Brain (organoid and tissue), 16 donors: ENCODE measurements at places on chromosomes 1 and 21.

DNA sequence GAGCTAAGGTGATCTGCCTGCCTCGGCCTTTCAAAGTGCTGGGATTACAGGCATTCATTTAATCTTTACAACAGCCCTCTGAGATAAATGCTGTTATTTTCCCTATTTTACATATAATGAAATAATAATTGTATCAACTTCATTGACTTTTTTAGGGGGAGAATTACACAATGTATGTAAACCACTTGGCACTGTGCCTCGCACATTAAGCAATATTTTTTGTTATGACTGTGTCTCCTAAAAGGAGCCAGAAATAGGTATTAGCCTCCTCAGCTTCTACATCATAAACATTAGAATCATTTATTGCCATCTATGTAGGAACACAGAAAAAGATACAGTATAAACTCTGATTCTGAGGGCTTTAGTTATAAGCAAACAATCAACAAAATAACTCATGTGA lies 1.1 kb upstream of the DNAJC28 start:
- DNase-seq = no peak

GRCh38 chr1:168261390-168261789 lies 19.3 kb upstream of the TBX19 start:
- no peak for DNase-seq

DNA sequence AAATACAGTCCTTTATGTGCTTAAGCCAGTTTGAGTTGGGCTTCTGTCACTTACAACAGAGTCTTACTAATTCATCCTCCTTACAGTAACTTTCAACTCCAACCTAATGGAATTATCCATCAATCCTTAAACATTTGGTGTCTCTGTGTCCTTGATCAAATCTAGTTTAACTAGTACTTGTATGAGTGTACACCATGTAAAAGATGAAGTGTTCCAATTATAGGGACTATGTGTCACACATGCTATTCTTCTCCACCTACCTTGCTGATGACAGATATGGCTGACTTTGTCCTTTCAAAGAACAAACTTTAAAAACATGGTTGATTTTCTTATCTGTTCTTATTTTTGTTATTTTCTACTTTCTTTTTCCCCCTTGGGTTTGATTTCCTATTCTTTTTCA lies 60.4 kb upstream of the NBPF3 start:
- no peak for DNase-seq

DNA sequence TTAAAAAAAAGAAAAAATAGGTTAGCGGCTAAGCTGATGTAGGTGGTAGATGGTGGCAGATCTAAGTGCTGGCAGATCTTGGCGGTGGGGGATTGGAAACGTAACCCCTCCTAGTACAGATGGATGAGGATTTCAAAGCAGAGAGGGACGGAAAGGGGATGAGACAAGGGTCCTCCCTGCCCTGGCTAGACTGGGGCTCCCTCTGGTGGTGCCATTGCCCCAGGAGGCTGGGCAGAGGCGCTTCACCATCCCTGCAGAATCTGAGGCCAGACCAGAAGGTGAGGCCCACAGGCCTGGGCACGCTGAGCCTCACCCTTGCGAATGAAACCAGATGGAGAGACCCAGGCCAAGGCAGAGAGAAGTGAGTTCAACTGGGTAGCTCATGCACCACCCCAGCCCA lies 7.0 kb upstream of the PLEKHA6 start:
- no peak for DNase-seq

- DNase-seq = no peak
Measured at GRCh38 chr1:43352351-43352705, 6.5 kb upstream of the CDC20 start.

DNA sequence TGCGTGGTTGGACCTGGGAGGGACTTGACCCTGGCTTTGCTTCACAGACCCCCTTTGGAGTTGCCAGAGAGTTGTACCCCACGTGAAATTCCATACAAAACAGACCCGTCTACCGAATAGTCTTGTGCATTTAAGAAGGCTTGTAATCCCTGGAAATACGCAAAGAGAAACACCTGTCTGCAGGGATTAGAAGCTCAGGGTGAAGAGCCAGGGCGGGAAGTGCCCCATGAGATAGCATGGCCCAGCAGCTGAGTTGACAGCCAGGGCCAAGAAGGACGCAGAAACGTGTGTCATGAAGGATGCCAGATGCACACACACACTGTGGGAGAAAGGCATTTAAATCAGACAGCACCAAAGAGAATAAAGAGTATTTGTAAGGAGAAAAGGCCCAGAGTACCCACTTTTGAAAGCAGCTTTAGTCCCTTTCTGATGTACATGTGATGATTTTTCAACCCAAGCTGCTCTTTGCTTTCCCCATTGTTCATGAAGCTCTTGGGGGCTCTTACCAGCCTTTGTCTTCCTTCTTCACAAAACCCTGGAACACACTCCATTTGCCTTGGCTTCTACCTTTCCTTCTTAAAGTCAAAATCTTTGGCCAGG lies 46.6 kb downstream of the PCP4 start:
- no peak for DNase-seq

- DNase-seq = no peak
Measured at GRCh38 chr1:230068621-230068873, 1.5 kb downstream of the GALNT2 start.
